Heart left ventricle (tissue), 16 donors: ENCODE measurements at places on chromosomes 5 and 9.

DNA sequence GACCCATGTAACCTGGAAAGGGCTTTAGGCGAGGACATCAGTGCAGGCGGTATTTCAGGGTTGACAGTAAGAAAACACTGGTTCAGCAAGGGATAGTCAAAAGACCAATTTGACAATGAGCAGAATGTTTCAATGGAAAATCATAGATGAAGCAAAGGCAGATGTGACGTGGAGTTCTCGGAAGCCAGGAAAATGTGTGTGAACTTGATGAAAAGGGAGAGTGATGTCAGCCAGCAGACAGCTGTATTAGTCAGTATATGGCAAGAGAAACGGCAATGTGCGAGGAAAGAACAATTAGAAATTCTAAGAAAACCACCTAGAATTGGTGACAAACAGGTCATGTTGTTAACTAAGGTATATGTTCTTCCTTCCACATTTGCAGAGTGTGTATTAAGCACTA is 503.9 kb upstream of the DAB2 start:
- DNase-seq = no peak

GRCh38 chr5:68500813-68501212 is 285.3 kb downstream of the PIK3R1 start:
- DNase-seq = no peak

- no peak for DNase-seq
Observed at GRCh38 chr9:87319656-87320055, 178.0 kb upstream of the DAPK1 start.

- no peak for DNase-seq
Observed at GRCh38 chr5:162436055-162436454, 368.5 kb downstream of the GABRG2 start.

GRCh38 chr5:41143131-41143901 is 70.0 kb downstream of the C6 start:
- DNase-seq = no peak

- no peak for DNase-seq
Observed at GRCh38 chr5:22938362-22938761, 85.2 kb upstream of the CDH12 start.

GRCh38 chr5:17204133-17204489 is 13.3 kb upstream of the BASP1 start:
- no peak for DNase-seq

- no peak for DNase-seq
Observed at GRCh38 chr9:90999425-91000397, 198.1 kb downstream of the SYK start.

- DNase-seq = no peak
Observed at GRCh38 chr5:42984307-42984706, 55.8 kb downstream of the ANXA2R start.

DNA sequence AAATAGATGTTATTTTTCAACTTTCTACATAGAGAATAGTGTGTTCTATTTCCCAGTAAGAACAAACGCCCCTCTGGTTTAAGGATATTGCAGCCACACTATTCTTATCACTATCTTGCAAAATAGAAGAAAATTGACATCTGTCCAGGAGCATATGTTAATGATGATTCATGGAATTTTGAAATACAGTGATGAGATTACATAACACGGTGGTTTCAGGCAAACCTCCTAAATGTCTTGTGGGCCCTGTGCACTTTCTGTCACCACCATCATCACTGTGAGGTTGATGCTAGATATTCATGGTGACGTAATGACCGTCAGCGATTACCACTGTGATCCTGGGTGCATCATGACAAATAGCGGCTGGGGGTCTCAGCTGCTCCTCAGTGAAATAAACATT is 48.1 kb downstream of the CFAP90 start:
- no peak for DNase-seq

- no peak for DNase-seq
Observed at GRCh38 chr9:84190411-84190810, 150.1 kb downstream of the SLC28A3 start.

- no peak for DNase-seq
Observed at GRCh38 chr9:78707481-78707991, 410.6 kb downstream of the PSAT1 start.

- no peak for DNase-seq
Observed at GRCh38 chr9:5205071-5205470, 19.6 kb upstream of the INSL6 start.

GRCh38 chr5:87390576-87391199 is 22.0 kb downstream of the CCNH start:
- DNase-seq = no peak

DNA sequence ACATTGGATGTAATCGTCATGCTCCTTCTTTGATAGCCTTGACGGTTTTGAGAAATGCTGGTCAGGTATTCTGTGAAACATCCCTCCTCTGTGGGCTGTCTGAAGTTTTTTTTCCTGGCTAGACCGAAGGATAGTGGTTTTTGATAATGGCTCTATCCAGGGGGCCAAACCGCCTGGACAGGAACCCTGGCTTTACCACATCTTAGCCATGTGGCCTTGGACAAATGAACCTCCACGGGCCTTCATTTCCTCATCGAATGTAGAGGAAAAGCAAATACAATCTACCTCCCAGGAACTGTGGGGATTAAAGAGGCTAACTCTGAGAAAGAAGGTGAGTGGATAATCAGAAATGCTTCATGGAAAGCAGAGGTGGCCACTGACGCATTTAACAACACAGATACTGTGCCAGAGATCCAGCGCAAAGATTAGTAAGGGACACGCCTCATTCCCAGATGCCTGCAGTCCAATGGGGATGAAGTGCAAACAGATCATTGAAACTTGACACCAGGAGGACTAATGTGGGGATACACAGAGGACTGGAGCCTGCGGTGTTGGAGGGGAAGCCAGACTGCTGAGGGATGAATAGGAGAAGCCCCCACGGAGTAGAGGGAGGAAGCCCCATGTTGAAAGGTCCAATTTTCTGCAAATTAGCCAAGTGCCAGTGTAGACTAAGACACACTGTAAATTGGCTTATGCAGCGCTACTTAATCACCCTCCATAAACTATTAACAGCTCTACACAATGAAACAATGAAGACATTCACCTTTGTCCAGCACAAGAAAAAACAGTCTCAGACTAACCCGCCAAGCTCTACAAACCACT is 41.6 kb downstream of the MYO10 start:
- no peak for DNase-seq

DNA sequence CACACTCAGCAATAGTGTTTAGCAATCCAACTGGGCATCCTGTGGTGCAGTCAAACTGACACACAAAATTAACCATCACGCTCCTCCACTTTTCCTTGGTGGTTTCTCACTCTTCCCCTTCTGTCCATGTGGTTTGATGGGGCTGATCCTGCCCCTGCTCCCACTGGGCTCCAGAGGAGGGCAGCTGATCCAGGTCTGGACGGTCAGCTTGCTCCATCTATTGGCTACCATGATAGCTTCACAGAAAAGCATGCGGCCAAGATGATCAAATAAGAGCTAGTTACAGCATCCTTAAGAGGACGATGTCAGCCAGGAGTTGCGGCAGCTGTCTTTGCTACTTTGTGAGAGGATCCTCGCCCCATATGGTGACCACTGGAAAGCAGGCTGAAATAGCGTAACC is 29.6 kb upstream of the RANBP17 start:
- DNase-seq = no peak

DNA sequence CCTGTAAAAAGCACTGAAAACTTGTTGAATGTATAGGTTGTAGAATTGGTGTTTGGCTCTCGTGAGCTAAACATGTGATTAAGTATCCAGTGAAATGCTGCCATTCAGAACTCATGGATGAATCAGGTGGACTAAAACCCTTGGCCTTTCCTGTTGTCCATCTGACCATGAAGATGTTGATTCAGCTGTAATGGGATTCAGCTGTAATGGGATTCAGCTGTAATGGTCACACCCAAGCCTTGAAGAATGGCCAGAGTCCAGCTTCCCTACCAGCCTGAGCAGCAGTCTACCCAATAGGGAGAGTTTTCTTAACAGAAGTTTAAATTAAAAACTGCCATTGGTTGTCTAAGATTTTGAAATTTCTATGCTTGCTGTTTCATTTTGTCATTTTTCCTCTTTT is 18.1 kb downstream of the MAMDC2 start:
- DNase-seq = no peak

DNA sequence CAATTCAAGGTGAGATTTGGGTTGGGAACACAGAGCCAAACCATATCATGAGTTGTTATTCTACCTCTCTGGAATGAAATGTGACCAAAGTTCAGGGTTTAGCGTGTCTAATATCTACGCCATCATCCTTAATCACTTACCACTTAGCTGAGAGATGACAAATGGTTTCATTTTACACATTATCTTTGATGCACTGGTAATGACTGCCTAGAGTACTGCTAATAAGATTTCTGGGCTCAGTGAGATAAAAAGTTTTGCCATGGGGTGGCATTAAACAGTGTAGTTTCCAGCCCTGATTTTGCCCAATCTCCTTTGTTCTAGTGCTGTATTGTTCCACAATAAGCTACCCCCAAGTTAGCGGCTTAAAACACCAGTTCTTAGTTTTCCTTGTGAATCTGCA is 367.2 kb downstream of the MLLT3 start:
- DNase-seq = no peak

DNA sequence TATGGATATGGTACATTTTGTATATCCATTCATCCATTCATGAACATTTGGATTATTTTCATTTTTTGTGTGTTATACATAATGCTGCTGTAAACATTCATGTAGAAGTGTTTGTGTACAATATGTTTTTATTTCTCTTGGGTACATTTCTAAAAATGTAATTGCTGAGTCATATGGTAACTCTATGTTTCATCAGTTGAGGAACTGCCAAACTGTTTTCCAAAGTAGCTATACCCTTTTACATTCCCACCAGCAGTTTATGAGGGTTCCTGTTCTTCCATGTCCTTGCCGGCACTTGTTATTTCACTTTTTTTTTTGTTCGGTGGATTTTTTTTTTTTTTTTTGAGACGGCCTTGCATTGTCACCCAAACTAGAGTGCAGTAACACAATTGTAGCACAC is 54.0 kb upstream of the MCCC2 start:
- DNase-seq = no peak

DNA sequence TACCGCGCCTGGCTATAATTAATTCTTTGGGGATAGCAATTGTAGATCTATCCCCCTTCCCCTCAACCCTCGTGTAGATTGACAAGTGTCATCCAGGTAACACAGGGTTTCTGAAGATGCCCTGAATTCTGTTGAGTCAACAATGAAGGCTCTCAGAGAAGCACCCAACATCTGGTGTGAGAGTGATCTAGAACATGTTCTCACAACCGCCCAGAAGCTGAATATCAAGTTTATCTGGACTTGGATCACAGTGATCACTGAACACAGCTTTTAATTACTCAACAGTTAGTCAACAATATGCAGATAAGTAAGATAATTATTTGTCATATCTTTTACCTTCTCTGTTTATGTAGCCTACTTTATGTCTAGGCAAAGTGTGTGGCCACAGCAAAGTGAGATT is 204.2 kb upstream of the RGMB start:
- DNase-seq = no peak

- DNase-seq = no peak
Observed at GRCh38 chr5:143691945-143692290, 120.0 kb upstream of the HMHB1 start.

- DNase-seq = peak; percentile 73
Observed at GRCh38 chr5:173229966-173230689, 4.9 kb downstream of the NKX2-5 start.

GRCh38 chr5:69416180-69416579 is 1.3 kb downstream of the MARVELD2 start:
- no peak for DNase-seq

GRCh38 chr9:93254061-93254481 is 70.1 kb downstream of the WNK2 start:
- no peak for DNase-seq

- DNase-seq = no peak
Observed at GRCh38 chr5:52893863-52894262, 95.3 kb upstream of the ITGA2 start.

DNA sequence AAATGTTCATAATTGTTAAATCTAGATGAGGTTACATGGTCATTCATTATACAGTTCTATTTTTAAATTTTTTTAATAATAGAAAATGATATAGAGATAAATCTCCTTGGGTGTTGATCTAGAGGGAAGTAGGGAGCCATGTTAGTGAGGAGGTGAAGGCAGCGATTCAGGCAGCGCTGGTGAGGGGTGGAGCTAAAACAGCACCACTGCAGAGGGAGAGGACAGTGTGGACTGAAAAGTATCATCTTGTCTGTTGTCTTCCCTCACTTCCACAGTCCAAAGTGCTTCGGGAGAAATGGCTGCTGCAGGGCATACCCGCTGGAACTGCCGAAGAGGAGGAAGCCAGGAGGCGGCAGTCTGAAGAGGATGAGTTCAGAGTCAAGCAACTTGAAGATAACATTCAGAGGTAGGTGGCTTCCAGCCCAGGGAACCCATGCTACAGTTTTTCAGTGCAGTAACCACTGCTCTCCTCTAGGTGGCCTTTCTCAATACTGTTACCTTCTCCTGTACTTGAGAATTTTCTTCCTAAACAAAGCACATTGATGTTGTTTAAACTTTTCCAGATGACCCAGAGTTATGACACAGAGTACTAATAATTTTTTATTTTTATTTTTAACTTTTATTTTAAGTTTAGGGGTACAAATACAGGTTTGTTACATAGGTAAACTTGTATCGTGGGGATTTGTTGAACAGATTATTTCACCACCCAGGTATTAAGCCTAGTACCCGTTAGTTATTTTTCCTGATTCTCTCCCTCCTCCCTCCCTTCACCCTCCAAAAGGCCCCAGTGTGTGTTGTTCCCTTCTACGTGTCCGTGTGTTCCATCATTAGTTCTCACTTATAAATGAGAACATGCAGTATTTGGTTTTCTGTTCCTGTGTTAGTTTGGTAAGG is 100.5 kb downstream of the PALM2AKAP2 start:
- DNase-seq = no peak

- no peak for DNase-seq
Observed at GRCh38 chr9:103245369-103245768, 250.2 kb downstream of the CYLC2 start.

DNA sequence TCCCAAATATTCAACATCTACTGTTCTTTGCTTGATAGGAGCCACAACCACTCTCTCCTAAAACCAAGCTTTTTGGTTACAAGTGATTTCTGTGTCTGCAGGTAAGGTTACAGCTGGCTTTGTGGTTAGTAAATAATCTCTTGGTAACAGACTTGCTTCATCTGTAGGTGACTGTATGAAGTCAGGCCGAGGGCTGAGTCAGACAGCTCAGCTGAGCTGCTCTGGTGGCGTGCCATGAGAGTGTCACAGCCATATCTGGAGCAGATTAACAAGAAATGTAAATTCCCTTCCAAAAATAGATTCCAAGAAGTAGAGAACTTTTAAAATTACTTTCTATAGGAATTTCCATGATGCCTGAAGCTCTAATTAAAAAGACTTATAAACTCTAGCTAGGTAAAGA is 23.7 kb upstream of the TAS2R1 start:
- peak; percentile 87 for DNase-seq

- peak; percentile 91 for DNase-seq
Observed at GRCh38 chr9:125261501-125262293, at the start of gene GAPVD1. Gene GAPVD1, plus strand, starts transcription at chr9:125261826. Its CDS starts 37,096 bp downstream, at chr9:125298922.

- no peak for DNase-seq
Observed at GRCh38 chr9:87324613-87325194, 173.0 kb upstream of the DAPK1 start.

GRCh38 chr9:116152390-116152789 is 1.2 kb upstream of the PAPPA start:
- no peak for DNase-seq

- DNase-seq = peak; percentile 5
Observed at GRCh38 chr9:93112864-93113389, 16.9 kb downstream of the CARD19 start.

GRCh38 chr9:71936066-71936465 is 24.6 kb downstream of the C9orf85 start:
- no peak for DNase-seq

- DNase-seq = no peak
Observed at GRCh38 chr5:43750809-43751208, 147.8 kb downstream of the NNT start.
